ENCODE measurements at places on chromosomes 5 and 9. TPM values are rescaled to one million over a fixed set of nuclear protein-coding genes. Genes with fewer than 3 reads are reported as not detected.

RASEF gene
- total RNA-seq, result not detected

LNPEP gene
- 37.9 TPM for total RNA-seq

LCN9 gene
- total RNA-seq, result not detected

MARCOL gene
- total RNA-seq, result not detected

SLC6A18 gene
- not detected for total RNA-seq

CDH6 gene
- total RNA-seq, result not detected

TOR4A gene
- total RNA-seq, result 17.5 TPM

STPG3 gene
- total RNA-seq, result 0.48 TPM

GNA14 gene
- 0.09 TPM for total RNA-seq

TMOD1 gene
- 0.97 TPM for total RNA-seq

AGXT2 gene
- total RNA-seq, result not detected

KIF20A gene
- total RNA-seq, result 28.1 TPM

MYOT gene
- total RNA-seq, result not detected

SLC24A2 gene
- not detected for total RNA-seq

PPP3R2 gene
- not detected for total RNA-seq

C6 gene
- total RNA-seq, result not detected

NMUR2 gene
- total RNA-seq, result not detected

SOX30 gene
- 0.11 TPM for total RNA-seq

PCDHB14 gene
- not detected for total RNA-seq

DMXL1 gene
- total RNA-seq, result 29.3 TPM

FOXB2 gene
- total RNA-seq, result not detected

C5orf52 gene
- total RNA-seq, result not detected

FREM1 gene
- total RNA-seq, result not detected

SLC34A1 gene
- not detected for total RNA-seq

NREP gene
- 34.9 TPM for total RNA-seq

SAXO1 gene
- not detected for total RNA-seq

DNLZ gene
- 25.4 TPM for total RNA-seq

FOXD4L4 gene
- not detected for total RNA-seq

NUTM2G gene
- total RNA-seq, result not detected

IFNA21 gene
- not detected for total RNA-seq

PRDM9 gene
- total RNA-seq, result not detected

PRRC2B gene
- total RNA-seq, result 174 TPM

SUB1 gene
- 404 TPM for total RNA-seq

PDCD1LG2 gene
- 2.0 TPM for total RNA-seq

EQTN gene
- total RNA-seq, result not detected

TMC1 gene
- not detected for total RNA-seq

NXNL2 gene
- not detected for total RNA-seq

CREBRF gene
- total RNA-seq, result 8.4 TPM

ACTBL2 gene
- total RNA-seq, result not detected

KIAA1958 gene
- total RNA-seq, result 10.7 TPM

ENTREP1 gene
- total RNA-seq, result not detected

All from activated T-helper 2 cell treated with anti-CD3 and anti-CD28 coated beads, Interferon-gamma antibody, Interleukin-2, Interleukin-4, amounts not matched to agents 10 μg/mL and 5 μg/mL and 100 μg/mL, durations not matched to agents 14 hours and 24 hours and 36 hours (primary cell).